ENCODE measurements at places on chromosomes 16 and 17.

GRCh38 chr17:78933025-78933958 lies 8.1 kb upstream of the TIMP2 start:
- DNase-seq = peak; percentile 77

DNA sequence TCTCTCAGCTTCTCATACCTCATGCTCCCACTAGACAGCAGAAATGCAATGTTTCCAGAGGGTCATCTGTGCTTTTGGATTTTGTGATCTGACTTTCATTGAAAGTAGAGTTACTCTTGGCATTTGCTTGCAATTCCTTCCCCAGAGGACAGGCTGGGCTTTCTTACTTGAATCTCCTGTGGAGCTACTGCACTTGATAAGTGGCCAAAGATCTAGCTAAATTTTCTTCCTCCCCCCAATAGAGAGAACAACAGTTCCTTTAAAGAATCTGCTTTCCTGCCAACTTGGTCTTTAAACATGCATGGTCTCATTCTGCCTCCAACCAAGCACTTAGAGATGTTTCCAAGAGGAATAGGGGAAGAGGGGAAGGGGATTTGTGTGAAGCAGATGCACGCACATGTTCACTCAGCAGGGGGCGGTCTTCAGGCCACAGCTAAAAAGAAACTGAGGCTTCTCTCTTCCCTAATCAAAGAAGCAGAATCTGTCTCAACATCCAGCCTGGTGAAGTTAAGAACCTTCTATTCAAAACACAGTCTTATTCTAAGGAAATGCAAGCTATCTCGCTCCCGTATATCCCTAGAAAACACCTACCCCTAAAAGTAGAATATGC lies 229.6 kb downstream of the ZFHX3 start:
- DNase-seq = peak; percentile 24

GRCh38 chr17:7843257-7843535 lies 9.2 kb downstream of the KDM6B start:
- DNase-seq = no peak

DNA sequence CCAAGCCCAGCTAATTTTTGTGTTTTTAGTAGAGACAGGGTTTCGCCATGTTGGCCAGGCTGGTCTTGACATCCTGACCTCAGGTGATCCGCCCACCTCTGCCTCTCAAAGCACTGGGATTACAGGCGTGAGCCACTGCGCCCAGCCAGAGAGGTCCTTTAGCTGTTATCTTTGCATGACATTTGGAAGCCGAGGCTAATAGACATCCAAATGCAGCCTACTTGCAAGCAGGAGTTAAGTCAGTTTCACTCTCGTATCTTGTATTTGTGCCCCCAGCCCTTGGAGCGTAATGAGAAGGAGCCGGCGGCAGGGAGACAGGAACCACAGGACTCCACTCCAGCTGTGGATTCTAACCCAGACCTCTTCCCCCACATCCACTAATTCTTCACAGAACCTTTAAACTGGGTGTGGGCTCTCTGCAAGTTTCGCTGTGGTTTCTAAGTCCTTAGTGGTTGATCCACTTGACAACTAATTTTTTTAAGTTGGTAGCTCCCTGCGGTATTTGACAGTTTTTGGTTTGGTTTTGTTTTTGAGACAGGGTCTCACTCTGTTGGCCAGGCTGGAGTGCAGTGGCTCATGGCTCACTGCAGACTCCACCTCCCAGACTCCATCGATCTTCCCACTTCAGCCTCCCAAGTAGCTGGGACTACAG lies 3.1 kb upstream of the CYTH1 start:
- DNase-seq = no peak

DNA sequence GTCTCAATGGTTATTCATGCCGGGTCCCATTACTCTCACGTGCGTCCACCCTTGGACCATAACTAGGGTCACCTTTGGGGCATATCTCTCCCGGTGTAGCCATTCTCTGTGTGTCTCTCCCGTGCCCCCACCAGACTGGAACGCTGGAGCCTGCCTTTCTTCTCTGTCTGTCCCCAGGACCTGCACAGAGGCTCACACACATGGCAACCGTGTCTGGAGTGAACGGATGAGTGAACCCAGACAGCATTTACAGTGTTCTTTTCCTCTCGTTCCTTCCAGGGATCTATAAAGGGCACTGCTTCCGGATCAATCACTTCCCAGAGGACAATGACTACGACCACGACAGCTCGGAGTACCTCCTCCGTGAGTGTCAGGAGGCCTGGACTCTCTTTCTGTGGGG lies 26.4 kb upstream of the CACNG1 start:
- DNase-seq = no peak

GRCh38 chr17:78667741-78668640 lies 90.8 kb upstream of the DNAH17 start:
- no peak for DNase-seq

- DNase-seq = no peak
Observed at GRCh38 chr17:10738521-10739258, 8.9 kb upstream of the TMEM220 start.

- DNase-seq = no peak
Observed at GRCh38 chr17:63116228-63116627, 150.2 kb downstream of the TANC2 start.

DNA sequence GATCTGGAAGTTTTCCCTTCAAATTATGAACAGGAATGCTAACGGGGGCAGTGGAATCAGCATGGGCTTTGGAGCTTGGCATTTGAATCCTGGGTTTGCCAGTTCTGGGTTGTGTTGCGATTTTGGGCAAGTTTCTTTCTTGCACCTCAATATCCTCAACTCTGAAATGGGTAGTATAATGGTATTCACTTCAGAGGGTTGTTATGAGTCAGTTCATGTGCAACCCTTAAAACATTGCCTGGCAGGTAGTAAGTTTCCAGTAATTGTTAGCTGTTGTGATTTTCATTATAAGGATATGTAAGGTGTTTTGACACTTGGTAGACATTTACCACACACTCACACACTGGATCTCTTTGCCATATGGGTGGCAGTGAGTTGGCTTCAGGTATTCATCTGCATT lies 33.4 kb downstream of the SNX29 start:
- no peak for DNase-seq

DNA sequence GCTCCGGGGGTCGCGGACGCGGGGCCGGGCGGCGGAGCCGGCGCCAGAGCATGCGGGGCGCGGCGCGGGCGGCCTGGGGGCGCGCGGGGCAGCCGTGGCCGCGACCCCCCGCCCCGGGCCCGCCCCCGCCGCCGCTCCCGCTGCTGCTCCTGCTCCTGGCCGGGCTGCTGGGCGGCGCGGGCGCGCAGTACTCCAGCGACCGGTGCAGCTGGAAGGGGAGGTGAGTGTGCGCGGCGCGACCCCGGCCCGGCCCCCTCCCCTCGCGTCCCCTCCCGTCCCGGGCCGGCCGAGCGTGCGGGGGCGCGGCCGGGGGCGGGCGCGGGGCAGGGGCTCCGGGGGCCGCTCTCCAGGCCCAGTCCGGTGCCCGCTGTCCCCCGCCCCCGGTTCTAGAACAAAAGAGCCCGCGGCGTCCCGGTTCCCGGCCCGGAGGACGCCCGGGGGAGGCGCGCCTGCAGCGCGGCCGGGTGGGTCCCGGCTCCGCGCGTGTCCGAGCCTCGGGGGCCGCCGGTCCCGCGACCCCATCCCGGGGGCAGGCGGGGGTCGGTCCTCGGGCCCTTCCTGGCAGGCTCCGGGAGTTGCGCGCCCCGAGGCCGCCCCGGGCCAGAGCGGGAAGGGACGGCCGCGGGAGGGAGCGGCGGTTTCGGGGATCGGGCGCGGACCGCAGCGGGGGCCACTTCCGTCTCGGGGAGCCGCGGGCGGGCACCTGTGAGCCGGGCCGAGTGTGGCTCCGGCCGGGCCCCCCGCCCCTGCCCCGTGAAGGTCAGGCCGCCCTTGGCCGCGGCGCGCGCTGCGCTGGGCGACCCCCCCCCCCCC lies 563 bp downstream of the METRNL start:
- peak; percentile 43 for DNase-seq

DNA sequence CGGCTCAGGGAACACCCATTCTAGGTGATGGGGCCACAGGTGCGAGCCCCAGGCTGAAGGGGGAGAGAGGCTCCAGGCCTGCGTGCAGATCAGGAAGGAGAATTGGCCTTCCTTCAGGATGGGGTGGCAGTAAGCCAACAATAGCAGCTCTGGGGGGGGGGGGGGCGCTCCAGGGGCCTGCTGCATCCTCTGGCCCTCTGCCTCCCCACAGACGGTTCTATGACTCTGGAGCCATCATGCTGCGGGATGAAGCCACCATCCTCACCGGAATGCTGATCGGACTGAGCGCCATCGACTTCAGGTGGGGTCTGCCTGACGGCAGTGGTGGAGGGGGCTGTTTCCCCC lies 6.1 kb downstream of the RUNDC3A start:
- no peak for DNase-seq

DNA sequence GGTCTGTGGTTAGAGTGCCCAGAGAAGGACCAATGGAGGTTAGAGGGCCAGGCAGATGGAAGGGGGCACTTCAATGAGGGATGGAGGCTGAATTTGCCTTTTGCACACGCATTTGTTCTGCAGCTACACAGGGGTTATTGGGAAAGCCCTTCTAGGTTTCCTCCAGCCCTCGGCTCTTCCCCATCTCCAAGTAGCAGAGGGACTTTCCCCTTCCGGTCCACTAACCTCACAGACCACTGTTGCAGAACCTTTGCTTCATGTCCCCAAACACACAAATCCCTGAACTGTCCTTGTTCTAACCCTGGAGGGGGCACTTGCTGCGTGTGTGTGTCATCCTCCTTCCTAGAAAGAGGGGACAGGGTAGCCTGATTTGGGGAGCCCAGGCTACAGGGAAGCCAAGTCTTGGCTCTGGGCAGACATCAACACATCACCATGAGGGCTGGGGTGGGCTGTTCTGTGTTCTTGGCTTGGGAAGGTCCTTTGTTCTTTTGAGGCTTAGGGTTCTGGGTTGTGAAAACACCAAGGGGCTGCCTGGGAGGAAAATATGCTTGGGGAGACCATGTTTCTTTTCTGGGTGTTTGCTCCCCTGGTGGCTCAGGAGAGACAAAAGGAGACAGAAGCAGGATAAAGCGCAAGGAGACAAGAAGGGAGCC lies 7.3 kb upstream of the NR1D1 start:
- DNase-seq = peak; percentile 92

Data from NB4 (cell line).